ENCODE measurements at places on chromosomes 4 and X. TPM values are rescaled to one million over a fixed set of nuclear protein-coding genes. Genes with fewer than 3 reads are reported as not detected.

The NAP1L2 gene
- 3.9 TPM for total RNA-seq

The C4orf17 gene
- not detected for total RNA-seq

The HMX1 gene
- total RNA-seq, result not detected

The SUPT20HL1 gene
- 0.11 TPM for total RNA-seq

The GPM6B gene
- 8.1 TPM for total RNA-seq

The TMEM271 gene
- not detected for total RNA-seq

The SPOCK3 gene
- total RNA-seq, result 1.7 TPM

The MAGIX gene
- 1.4 TPM for total RNA-seq

The PNMA3 gene
- 0.12 TPM for total RNA-seq

The KDR gene
- total RNA-seq, result 0.75 TPM

The ATP1B4 gene
- not detected for total RNA-seq

The SMS gene
- 311 TPM for total RNA-seq

The HPGD gene
- 9.8 TPM for total RNA-seq

The TRAM1L1 gene
- 4.6 TPM for total RNA-seq

The RASGEF1B gene
- 1.1 TPM for total RNA-seq

The HDAC6 gene
- total RNA-seq, result 30.6 TPM

The MORF4L2 gene
- total RNA-seq, result 1,110 TPM

The MEPE gene
- not detected for total RNA-seq

The TASL gene
- not detected for total RNA-seq

The ZNF280C gene
- 4.1 TPM for total RNA-seq

The CENPE gene
- 11.9 TPM for total RNA-seq

The STARD8 gene
- total RNA-seq, result 8.7 TPM

The HMGN5 gene
- 1.7 TPM for total RNA-seq

The DDIT4L gene
- total RNA-seq, result 9.2 TPM

The ZFX gene
- total RNA-seq, result 91.0 TPM

The FOXR2 gene
- total RNA-seq, result not detected

The SOWAHB gene
- not detected for total RNA-seq

The PLRG1 gene
- total RNA-seq, result 90.1 TPM

The RAB40A gene
- under 0.01 TPM for total RNA-seq

The FRG2 gene
- total RNA-seq, result not detected

The ATOH1 gene
- not detected for total RNA-seq

The TEX13D gene
- not detected for total RNA-seq

The SH3RF1 gene
- total RNA-seq, result 31.9 TPM

The ENOPH1 gene
- total RNA-seq, result 52.4 TPM

The MAGEC1 gene
- total RNA-seq, result not detected

The AFF2 gene
- 0.22 TPM for total RNA-seq

The BST1 gene
- 3.1 TPM for total RNA-seq

The CPE gene
- total RNA-seq, result 1.00 TPM

The CFI gene
- 3.0 TPM for total RNA-seq

The HHIP gene
- total RNA-seq, result 1.4 TPM

The GBA3 gene
- total RNA-seq, result not detected

The XKRX gene
- under 0.01 TPM for total RNA-seq

The GDPD2 gene
- total RNA-seq, result not detected

The GPR143 gene
- not detected for total RNA-seq

The SMR3B gene
- total RNA-seq, result not detected

The SSX3 gene
- total RNA-seq, result not detected
